ENCODE measurements at places on chromosomes 2 and 18.

DNA sequence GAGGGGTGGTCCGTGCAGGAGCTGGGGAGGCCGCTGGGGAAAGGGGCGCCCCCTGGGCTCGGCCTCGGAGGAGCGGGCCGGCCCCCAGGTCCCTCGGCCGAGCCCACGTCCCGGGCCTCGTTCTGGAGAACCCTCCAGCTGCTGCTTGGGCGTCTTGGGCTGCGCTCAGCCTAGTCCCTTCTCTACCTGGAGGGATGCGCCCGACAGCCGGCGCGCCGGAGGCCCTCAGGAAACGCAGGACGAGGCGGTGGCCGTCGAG, 293 bp upstream of the D2HGDH start:
- no peak for DNase-seq

- peak; percentile 85 for DNase-seq
Measured at GRCh38 chr18:45166836-45167551, 448.3 kb upstream of the SLC14A2 start.

DNA sequence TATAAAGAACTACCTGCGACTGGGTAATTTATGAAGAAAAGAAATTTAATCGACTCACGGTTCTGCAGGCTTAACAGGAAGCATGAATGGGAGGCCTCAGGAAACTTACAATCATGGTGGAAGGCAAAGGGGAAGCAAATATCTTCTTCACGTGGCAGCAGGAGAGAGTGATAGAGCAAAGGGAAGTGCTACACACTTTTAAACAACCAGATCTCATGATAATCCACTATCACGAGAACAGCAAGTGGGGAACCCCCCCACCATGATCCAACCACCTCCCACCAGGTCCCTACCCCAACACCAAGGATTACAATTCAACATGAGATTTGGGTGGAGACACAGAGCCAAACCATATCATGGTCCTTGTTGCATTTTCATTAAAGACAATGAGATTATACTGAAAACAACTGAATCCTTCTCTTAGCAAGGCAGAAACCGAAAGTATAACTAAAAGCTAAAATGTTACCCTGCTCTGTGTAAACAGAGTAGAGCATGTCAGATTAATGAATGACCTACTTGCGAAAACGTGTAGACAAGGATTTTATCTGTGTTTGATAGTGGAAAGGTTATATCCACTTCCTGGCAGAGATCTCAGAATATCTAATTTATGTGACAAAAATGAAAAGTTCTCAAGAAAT, 60.1 kb upstream of the RBBP8 start:
- no peak for DNase-seq

DNA sequence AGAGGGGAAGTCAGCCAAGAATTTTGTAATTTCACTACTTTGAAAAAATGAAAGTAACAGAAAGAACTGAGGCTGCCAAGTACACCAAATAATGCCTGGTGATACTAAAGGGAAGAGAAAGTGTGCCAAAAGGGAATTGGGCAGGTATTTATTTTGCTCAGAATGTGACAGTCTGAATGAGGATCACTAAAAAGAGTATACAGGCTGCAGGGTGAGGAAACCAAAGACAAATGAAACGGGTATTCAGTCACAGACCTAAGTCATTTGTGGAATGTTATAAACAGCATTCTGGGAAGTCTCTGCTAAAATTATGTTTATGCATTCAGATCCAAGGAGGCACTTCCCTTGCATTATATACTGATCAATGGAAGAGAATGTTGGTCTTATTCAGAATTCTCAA, 418.6 kb upstream of the SLC39A10 start:
- no peak for DNase-seq

DNA sequence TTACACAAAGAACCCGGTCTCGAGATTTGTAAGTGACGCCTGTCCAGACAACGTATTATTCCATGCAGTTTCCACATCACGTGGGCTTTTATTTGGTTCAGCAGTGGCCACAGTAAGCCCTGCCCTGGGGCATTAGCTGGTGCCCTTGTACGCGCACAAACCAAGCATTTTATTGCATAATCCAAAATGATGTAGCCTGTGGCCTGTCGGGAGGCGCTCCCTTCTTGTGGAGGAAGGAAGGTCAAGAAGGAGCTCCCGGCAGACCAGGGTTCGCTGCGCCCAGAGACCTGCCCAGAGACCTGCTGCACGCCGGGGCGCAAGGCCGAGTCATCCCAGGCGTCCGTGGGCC, 179.6 kb upstream of the ALKAL2 start:
- DNase-seq = no peak

DNA sequence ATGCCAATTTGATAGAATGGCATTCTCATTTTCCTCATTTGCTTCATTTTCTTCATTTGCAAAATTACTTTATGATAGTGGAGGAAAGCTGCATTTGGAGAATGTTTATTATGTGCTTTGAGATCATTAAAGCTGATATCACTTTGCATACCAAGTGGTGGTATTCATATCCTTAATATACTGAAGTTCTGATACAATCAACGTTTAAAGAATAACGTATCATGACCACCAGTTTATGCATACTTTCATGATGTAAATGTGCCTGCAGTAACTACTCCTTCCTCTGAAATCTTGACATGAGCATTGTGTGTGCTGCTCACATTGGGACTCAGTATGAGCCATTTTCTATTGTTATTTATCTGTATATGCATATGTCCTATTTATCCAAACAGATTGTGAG, 302.1 kb downstream of the ARHGAP15 start:
- peak; percentile 79 for DNase-seq

DNA sequence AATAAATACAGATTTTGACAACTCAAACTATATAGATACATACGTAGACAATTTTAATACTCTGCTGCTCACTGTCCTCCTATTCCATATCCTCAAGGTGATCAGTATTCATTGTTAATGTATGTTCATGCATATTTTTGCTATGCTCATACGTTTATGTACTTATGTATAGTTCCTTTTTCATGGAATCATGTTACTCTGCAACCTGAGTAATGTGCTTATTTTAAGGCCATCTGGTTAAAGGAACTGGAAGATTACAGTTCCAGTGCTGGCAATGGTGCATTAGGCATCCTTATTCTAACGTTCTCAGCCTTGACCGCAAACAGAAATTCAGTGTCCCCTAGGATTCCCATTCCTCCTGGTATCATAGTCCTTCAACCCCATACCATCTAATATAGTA, 385.0 kb upstream of the TNP1 start:
- DNase-seq = no peak

GRCh38 chr2:207807516-207807915, 37.8 kb upstream of the FZD5 start:
- peak; percentile 37 for DNase-seq

Data from EH (cell line).